Hematopoietic multipotent progenitor cell treated with erythropoietin and hydrocortisone succinate and interleukin-3 and kit ligand, for 8 days (in vitro differentiated cells): ENCODE measurements at places on chromosomes 5 and 9.

DNA sequence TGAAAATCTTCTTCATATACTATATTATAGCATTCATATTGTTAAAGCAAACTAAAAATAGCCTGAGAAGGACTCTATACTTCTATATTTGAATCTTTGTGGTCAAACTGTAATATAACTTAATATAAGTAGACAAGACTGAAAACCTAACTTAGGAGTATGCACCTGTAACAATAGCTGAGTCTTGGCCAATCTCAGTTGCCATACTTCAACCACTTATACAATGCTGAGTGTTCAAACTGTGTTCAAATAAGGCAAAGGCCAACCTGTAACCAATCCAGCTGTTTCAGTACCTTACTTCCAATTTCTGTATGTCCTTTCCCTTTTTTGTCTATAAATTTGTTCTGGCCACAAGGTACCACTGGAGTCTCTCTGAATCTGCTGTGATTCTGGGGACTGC, 1360.8 kb upstream of the CDH9 start:
- no peak for DNase-seq

DNA sequence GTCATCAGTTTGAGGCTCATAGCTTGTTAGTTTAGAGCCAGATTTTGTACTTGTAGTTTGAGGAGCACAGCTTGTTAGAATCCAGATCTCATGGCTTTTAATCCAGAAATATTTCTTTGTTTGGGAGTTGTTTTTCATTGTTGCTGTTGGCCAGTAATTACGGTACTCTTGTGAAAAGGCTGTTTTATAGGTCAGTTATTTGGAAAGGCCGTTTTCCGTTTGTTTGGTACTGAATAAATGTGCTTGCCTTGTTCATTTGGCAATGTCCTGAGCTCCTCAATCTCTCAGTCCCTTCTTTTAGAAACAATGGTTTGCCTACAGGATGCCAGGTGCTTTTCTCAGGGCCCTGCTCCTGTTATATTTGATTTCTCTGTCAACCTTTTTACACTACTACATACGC, 4.5 kb upstream of the MOB3B start:
- no peak for DNase-seq

DNA sequence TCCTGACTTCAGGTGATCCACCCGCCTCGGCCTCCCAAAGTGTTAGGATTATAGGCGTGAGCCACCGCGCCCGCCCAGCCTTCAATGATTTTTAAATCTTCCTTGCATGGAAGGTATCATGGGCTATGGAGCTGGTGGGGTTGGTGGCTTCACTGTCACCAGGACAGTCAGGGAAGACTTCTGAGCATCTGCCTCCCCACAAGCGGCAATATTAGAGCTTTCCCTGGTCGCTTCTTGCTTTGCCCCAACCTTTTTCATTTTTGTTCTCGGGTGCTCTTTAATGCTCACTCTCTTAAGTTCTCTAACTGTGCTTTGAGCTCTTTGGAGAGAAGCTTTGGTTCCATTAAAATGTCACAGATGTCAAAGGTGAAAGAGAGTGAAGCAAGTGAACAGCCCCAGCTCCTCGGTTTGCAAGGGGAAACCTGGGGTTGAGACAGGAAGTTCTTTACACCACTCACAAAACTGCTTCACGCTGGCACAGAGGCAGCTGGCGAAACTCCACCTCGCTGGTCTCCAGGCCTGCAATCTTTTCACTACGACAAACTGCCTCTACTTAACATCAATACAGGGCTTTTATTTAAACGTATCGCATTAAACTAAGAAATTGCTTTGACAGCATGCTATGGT, 142.5 kb upstream of the RETREG1 start:
- peak; percentile 1 for DNase-seq

DNA sequence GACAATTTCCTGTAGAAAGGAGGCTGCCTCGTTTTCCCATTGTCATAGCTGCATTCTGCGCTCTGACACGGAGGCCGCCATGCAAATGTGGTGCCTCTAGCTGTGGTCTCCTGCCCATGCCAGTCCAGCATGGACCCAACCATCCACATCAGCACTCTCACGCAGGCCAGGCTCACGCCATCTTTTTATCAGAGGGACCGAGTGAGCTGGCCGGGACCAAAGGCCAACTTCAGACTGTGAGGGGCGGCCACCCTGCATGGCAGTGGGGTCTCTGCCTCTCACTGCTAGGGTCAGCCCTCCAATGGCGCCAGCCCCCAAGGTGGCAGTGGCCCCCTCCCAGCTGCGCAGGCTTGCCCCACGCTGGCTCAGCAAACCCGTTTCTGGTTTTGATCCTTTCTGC, 131.9 kb upstream of the LMX1B start:
- no peak for DNase-seq

- DNase-seq: peak; percentile 80
Measured at GRCh38 chr9:112094948-112095681, 80.0 kb downstream of the SUSD1 start.

GRCh38 chr5:149257131-149257530, 14.5 kb upstream of the AFAP1L1 start:
- DNase-seq: no peak

- no peak for DNase-seq
Measured at GRCh38 chr5:31939151-31939550, 235.0 kb downstream of the GOLPH3 start.

DNA sequence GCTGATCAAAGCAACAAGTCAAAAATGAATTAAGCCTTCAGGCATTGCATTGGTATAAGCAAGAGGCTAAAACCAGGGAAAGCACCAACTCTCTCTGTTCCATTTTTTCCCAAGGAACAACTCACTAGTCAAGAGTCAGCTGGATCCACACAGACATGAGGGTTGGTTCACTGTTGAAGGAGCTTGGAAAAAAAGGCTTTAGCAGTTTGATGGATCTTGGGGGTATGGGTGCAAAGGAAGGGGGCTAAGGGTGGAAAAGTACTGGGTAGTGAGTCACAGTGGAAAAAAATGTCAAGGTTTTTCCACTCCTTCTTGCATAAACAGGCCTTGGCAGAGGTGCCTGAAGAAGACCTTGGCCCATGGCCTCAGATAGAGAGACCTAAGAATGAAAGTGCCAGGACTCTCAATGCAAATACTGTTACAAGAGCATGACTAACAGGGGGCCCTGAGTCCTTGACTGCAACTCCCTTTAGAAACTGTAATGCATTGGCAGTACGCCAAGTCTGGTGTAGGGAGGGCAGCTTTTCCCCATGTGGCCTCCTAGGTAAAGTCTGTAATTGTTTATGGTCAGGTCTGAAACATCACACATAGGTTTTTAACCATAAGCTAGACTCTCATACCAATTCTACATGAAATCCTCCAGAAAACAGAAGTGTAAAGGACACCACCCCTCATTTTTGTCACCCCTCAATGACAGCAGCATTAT, 23.7 kb downstream of the ACTL7A start:
- peak; percentile 86 for DNase-seq

- no peak for DNase-seq
Measured at GRCh38 chr9:34457266-34458012, 931 bp downstream of the FAM219A start.

DNA sequence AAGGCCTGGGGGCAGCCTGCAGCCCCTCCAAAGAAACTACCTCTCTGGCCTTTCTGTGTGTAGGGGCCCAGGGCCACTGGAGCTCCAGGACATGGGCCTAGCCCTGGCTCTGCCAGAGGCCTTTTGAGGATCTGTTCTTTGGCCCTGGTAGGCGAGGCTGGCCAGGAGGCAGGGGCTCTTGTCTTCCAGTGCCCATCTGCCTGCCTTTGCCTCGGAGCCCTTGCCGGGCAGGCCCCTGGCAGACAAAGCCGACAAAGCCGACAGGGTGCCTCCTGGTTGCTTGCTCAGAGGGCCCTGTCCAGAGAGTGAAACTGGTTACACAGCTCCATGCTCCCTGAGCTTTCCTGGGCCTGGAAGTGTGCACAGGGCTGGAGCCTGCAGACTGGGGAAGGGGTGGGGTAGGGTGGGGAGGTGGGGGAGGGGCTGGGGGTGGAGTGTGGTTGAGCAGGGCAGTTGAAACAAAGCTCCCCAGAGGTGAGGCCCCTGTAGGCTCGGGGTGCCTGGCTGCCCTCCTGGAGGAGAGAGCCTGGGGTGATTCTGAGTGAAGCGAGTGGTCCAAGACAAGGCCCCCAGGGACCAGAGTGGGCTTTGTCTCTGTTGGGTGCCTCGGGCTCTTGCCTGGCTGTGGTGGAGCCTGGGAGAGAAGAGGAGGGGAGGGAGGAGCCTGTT, 29.3 kb downstream of the PTPA start:
- no peak for DNase-seq

GRCh38 chr9:96875461-96876142, 21.3 kb upstream of the ZNF782 start:
- DNase-seq: peak; percentile 87

DNA sequence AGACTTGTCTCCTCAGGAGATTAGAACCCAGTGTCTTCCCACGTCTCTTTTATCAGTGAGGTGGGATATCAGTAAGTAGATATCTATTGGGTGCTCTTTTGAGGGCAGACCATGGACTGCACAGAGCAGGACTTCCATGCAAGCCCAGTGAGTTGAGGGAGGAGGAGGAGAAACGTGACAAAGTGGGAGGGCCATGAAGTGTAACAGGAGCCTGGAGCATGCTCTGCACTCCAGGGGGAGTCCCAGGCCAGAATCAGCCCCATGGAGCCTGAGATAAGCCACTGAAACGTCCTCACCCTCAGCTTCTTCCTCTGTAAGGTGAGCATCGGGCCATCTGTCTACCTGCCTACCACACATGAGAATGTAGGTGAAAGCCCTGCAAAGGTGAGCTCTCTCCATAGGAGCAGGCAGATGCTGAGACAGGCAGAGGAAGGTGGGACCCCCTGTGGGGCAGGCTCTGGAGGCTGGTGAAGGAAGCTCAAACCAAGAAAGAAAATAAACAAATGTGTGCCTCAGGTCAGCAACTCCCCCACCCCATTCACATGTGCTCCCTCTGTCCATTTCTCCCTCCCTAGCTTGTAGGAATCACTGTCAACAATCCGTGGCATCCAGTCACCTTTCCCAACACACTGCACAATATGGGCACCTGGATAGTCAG, 87.4 kb downstream of the NRG2 start:
- no peak for DNase-seq

DNA sequence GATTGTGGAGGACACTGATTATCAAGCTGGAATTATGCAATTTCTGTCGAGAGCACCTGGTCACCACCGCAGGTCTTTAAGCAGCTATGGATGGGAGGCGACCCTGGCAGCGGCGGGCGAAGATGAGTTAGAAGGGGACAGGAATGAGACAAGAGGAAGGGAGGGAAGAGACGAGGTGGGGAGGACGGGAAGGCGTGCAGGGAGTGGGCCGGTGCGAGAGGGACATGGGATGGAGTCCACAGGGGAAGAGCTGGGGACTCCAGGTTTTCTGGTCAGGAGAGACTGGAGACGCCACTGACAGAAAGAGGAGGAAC, 192.3 kb downstream of the MELK start:
- DNase-seq: no peak

DNA sequence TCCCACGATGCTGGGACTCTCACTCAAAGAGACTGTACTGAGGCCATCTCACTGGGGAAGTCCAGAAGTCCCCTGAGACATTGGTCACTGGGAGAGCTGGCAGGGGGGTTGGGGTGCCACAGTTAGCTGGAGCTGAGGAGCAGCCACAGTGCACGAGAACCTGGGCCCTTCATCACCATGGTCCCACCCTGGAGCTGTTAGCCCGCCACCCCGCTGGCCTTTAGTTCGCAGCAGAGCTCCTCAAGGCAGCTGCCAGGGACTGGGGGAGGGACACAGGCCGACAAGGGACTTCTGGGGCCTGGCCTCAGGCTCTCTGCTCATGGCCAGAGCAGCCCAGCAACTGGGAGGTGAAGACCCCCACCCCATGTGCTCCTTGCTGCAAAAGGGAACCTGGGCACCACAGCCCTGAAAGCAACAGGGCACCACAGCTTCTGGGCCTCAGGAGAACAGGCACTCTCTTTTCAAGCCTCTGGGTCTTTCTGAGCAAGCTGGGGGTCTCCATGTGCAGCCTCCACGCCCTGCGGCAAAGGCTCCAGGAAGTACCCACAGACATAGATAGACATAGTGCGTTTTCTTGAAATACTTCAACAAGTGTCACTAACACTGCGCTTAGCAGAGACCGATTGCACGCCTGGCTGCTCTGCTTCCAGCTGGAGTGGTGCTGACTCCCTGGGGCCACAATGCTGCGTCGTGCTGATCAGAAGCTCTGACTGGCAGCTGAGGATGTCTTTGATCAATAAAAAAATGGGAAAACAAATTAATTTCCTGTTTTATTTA, 46.0 kb downstream of the VAV2 start:
- DNase-seq: no peak

DNA sequence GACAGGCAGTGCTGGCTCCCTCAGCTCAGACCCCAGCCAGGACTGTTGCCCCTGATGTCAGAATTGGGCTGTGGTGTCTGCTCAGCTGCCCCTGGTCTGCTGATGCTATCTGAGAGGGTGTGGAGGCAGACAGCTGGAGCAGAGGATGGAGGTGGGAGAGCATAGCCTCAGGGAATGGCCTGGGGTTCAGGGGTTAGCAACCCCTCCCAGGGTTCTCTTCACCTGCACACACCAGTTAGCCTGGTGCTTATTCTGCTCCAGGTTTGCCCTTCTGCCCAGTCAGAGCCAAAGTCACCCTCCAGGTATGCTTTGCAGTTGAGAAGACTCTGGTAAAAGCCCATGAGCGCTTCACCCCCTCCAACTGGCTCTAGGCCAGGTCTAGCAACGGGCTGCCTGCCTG, 109.8 kb downstream of the SAXO1 start:
- no peak for DNase-seq

DNA sequence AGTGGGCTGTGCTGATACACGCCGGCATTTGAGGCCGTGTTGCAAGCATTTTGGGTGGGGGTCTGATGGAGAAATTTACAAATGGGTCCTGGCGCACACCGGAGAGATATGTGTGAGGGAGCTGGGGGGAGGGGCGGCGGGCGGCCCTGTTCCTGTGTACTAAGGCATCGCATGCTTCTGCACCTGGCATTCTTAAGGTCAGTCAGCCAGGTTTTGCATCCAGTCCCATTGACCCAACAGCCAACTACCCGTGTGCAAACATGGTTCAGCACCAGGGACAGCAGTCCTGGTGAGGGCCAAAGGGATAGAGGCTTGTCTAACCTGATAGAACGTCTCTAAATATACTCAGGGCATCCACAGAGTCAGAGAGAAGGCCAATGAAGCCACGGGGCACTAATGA, 839 bp downstream of the GABRG2 start:
- peak; percentile 54 for DNase-seq

- no peak for DNase-seq
Measured at GRCh38 chr5:178229861-178230260, 2.7 kb downstream of the PHYKPL start.

GRCh38 chr5:147189109-147189424, 45.8 kb upstream of the STK32A start:
- no peak for DNase-seq

GRCh38 chr5:174083056-174083827, 37.7 kb downstream of the NSG2 start:
- no peak for DNase-seq

GRCh38 chr5:96984506-96985192, 48.8 kb downstream of the LNPEP start:
- DNase-seq: no peak

DNA sequence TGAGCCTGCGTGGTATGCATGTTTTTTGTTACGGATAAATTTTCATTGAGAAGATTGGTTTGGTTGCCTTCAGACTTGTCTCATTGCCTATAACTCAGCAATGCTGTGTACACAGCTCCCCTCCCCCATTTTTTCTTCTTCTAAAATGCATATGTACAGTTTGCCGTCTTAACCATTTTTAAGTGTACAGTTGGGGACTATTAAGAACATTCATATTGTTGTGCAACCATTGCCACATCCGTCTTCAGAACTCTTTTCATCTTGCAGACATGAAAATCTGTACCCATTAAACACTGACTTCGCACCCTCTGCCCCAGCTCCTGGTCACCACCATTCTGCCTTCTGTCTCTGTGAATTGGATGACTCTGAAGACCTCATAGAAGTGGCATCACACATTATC, 6.2 kb downstream of the EXOC3 start:
- DNase-seq: no peak

GRCh38 chr5:150295172-150295634, 5.6 kb upstream of the CAMK2A start:
- DNase-seq: peak; percentile 5
